ENCODE measurements at places on chromosomes 2 and 18.
A peak's percentile ranks its signal among the peaks of the same experiment; 100 is the strongest.

DNA sequence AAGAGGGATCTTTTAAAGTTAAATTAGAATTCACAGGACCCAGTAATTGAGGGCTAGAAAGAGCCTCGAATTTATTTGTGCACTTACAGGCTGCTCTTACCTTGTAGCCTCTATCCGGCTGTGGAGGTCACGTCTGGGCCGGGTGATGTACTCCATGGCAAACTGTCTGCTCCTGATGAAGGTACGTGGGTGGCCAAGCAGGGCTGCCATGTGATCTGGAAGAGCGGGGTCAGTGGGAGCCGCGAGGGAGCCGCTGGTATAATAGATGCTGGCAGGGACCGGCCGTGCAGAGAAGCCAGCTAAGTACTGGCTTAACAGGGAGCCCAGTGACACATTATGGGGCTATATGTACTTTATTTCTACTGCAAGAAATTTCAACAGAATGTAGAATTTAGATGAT is 59.2 kb downstream of the ADI1 start:
- no peak for DNase-seq

DNA sequence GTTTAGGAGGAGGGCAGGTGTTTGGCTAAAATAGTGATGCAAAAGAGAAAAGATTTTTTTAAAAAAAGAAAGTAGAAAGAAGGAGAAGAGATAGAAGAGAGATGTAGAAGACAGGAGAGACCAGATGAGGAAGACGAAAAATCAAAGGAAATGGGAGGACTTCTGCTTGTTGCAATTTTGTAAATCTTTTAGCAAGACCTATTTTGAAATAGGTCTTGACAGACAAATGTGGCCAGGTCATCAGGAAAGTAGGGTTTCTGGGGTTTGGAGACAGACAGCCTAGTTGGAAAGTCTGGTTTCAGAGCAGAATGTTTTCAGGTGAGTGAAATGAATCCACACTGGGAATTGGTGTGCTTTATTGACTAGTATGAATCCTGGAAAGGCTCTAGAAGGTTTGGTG is 104.5 kb upstream of the CAVIN2 start:
- DNase-seq, result no peak

- DNase-seq, result peak; percentile 27
Observed at GRCh38 chr2:8144785-8145184, 537.1 kb upstream of the ID2 start.

GRCh38 chr2:172090044-172090961 is 5.0 kb downstream of the DLX1 start:
- DNase-seq, result no peak

DNA sequence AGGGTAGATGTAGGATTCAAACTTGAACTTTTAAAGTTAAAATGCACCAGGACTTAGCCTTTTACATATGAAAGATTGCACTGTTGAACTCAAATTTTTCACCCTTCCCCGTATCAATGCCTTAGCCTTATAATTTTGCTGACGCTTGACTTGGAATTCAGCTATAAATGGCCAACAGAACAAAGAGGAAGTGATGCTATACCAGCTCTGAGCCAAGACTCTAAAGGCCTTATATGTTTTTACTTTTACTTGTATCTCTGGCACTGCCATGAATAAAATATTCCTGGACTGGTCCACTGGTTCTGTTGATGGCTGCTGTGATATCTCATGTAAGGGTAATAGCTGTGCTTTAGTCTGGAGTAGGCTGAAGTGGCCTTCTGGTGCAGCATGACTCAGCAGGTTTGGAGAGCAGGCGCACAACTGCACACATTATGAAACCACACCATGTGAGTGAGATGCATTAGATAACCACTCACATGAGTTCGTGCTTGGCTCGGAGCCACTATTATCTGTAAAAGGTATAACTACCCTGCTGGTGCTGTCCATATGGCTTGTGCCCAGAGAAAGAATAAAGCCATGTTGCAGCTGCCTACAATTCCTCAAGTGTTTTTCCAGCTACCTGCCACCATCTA is 8.4 kb upstream of the IER3IP1 start:
- DNase-seq, result no peak

- no peak for DNase-seq
Observed at GRCh38 chr18:21833604-21834298, 93.2 kb downstream of the MIB1 start.

- DNase-seq, result peak; percentile 49
Observed at GRCh38 chr2:39481611-39482010, 44.5 kb upstream of the MAP4K3 start.

- DNase-seq, result no peak
Observed at GRCh38 chr2:207845202-207845864, 75.6 kb upstream of the FZD5 start.

- peak; percentile 73 for DNase-seq
Observed at GRCh38 chr2:42659609-42660008, 91.2 kb downstream of the MTA3 start.

DNA sequence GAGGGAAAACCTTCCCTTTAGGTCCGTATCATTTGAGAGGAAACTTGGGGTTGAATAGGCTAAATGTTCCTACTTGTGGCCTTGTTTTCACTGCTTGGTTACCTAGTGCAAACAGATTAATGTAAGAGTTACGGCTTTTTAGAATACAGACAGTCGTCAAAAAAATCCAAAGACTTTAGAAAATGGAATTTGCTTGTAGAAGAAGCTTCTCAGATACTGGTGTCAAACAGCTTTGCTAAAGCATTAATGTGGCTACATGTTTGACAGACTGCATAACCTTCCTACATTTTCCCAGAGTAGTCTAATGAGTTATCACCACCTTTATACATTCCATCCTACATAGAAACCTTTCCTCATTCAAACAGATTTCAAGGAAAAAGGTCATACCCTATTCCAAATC is 114.6 kb downstream of the FMNL2 start:
- no peak for DNase-seq

DNA sequence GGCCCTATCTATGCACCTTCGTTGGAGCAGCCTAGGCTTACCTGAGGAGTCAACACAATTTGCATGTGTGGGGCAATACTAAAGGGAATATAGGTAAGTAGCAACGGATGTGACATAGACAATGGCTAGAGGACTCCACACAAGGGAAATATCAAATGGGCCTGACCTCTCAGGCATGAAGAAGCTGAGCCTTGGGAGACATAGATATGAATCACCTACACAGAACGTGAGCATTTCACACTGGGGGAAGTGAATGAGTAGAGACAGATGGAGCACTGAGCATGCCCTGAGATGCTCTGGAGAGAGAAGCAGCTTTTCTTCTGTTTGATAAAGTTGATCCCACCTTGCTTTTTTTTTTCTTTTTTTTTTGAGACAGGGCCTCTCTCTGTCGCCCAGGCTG is 97.9 kb downstream of the ATL2 start:
- DNase-seq, result no peak

GRCh38 chr2:113123726-113124125 is 3.7 kb upstream of the IL1RN start:
- no peak for DNase-seq

- DNase-seq, result peak; percentile 59
Observed at GRCh38 chr18:56516789-56517188, 121.6 kb downstream of the TXNL1 start.

- peak; percentile 59 for DNase-seq
Observed at GRCh38 chr18:34806527-34806926, 96.4 kb downstream of the DTNA start.

DNA sequence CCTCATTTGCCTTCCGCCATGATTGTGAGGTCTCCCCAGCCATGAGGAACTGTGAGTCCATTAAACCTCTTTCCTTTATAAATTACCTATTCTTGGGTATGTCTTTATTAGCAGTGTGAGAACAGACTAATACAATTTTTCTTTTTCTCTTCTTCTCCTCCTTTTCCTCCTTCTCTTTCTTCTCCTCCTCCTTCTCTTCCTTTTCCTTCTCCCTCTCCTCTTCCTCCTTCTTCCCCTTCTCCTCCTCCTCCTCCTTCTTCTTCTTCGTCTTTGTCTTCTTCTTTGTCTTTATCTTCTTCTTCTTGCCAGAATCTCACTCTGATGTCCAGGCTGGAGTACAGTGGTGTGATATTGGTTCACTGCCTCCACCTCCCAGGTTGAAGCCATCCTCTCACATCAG is 20.2 kb downstream of the SKA1 start:
- no peak for DNase-seq

- no peak for DNase-seq
Observed at GRCh38 chr2:200340508-200341224, 34.2 kb downstream of the SPATS2L start.

DNA sequence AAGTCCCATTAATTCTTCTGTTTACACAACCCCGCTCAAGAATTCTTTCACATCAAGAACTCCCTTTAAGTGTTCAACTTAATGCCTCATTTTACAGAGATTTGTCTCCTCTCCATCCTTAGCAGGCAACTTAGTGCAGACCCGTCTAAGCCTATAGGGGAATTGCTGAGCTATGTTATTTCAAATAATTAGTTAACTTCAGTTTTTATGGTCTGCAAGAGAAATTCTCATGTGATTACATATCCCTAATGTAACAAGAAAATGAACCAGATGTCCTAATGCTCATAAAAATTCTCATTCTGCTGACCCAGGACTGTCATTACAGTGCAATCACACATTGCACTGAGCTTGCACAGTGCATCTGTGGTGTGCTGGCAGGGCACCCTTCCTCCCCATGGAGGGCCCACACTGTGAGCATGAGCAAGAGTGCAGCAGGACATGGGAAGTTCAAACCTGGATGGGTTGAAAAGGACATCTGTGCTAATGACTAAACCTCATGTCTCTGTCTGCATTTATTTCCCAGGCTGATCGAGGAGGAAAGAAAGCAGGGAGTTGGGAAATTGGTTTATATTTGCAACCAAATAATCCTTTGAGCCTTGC is 97.1 kb downstream of the COL5A2 start:
- no peak for DNase-seq

GRCh38 chr18:49016648-49017539 is 66.1 kb upstream of the SMAD7 start:
- DNase-seq, result peak; percentile 96

GRCh38 chr2:3689998-3690748 is 13.2 kb upstream of the DCDC2C start:
- no peak for DNase-seq

DNA sequence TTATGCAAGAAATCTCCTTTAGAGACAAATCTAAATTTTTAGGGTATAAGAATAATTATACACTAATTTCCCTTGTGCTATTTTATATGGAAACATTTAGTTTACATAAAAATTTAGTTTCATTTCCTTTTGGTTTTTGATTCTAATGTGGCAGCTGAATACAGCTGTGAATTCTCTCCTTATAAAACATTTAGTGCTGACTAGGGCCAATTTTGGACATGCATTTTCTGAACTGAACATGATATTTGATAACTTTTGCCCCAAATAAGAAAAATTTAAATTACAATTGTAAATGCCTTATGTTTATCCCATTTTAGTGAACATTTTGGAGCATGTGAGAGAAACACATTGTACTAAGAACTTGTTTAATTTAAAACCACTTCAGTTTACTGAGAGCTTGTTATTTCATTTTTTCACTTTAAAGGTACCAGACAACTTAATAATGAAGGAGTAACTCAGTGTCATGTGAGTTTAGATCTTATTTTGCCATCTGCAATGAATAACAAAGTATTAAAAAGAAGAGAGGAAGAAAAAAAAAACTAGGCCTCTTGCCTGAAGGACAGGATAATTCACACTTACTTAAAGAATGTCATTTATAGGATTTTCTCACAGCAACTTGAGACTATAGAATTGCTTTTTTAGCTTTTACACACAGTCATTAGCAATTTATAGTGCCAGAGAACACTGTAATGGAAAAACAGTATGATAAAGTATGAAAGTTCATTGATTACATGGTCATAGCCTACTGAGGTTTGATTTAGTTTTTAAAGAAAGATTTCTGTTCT is 209.7 kb downstream of the ERBB4 start:
- DNase-seq, result no peak

DNA sequence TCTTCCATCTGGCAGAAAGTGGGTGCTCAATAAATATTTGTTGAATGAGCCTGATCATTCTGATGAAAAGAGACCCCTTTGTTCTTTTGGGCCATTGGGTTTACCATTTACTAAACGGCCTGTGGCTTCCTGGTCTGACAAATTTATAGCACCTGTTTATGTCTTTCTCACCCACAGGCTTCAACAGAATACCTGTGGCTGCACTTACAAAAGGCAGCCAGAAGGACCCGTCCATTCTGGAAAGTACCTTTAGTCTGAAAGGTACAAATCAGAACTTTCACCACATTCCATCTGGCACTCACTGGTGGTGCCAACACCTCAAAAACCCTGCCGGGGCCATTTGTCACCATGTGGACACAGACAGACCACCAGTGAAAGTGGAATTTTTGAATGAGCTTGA is 167.5 kb downstream of the ETAA1 start:
- DNase-seq, result no peak

GRCh38 chr18:54776282-54776977 is 51.8 kb upstream of the RAB27B start:
- peak; percentile 95 for DNase-seq

DNA sequence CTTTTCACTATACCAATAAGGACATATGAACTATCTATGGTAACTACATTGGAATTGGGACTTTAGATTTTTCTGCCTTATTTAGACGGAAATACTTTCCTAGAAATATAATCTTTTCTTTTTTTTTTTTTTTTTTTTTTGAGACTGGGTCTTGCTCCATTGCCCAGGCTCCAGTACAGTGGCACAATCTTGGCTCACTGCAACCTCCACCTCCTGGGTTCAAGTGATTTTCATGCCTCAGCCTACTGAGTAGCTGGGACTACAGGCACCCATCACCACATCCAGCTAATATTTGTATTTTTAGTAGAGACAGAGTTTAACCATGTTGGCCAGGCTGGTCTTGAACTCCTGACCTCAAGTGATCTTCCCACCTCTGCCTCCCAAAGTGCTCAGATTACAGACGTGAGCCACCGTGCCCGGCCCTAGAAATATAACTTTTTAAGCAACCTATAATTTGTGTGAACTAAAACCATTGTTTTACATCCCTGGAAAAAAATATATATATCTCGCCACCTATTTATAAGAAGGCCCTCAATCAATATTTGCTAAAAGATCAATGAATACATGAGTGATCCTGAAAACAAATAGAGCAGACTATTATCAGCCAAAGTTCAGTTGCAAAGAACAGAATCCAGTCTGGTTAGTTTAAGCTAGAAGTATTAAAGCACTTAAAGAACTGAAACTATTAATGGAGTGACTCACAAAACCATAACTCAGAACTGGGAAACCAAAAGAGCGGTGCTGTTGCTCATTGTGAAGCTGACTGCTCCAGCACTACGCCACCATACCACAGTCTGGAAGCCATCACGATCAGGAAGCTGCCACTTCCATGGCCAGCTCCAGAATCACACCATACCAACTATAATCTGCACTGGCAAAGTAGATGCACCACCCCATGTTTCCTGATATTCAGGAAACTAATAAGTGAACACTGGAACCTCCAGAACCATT is 8.4 kb upstream of the HNRNPLL start:
- no peak for DNase-seq
